ENCODE measurements at places on chromosomes 7 and 10.

DNA sequence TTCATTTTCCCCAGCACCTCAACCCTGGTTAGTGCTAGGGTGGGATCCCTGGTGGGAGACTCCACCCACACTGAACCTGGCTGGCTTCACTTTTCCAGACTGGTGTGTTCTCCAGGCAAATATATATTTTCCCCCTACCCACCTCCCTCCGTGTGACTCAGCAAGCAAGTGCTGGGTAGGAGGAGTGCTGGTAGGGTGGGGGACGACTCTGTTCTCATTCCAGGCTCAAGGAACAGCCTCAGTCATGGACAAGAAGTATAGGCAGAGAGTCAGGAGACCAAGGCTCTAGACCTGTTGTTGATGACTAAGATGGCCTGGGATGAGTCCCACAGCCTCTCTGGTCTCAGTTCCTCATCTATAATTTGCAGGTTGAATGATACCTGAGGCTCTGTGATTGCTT, 328.1 kb downstream of the KCNMA1 start:
- no peak for DNase-seq

DNA sequence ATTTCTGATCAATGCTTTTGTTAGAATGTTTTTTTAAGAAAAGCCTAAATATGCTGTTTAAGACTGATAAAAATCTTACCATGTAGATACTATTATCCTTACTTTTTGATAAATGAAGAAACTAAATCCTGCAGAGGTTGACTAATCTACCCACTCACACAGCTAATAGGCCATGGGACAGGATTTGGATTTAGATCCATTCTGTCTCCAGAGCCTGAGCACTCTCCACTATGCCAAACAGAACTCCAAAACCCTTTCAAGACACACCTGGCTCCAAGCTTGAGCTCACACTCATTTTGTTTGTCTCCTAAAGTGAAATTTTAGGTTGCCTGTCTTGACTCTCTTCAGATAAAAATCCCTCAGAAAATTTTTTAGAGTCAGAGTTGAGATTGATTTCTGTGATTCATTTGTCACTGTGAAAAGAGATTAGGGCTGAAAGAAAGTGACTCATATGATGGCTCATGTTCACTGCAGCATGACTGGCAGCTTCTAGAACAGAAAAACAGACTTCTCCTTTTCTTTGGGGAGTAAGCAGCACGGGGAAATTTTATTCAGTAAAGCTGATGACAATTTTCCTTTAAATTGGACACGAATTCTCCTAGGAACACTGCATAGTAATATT, 132.3 kb upstream of the POT1 start:
- DNase-seq = no peak

DNA sequence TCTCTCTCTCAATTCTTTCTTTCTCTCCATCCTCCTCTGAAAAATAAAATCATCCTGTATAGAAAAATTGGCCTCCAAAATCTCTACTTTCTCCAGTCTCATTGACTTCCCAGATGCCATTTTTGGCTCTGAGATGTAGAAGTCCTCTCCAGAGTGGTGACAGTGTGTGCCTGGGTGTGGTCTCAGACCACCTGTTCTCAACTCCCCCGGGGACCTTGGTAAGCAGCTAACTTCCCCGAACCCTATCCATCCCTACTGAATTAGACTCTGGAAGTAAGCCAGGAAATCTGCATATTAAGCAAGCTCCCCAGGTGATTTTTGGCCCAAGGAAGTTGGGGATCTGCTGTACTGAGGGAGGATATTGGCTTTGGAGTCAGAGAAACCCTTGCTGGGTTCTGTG, 120.5 kb downstream of the WDR11 start:
- no peak for DNase-seq

- no peak for DNase-seq
Observed at GRCh38 chr7:99124236-99124635, 19.7 kb downstream of the SMURF1 start.

- DNase-seq = no peak
Observed at GRCh38 chr10:99537086-99537988, 4.6 kb downstream of the NKX2-3 start.

- no peak for DNase-seq
Observed at GRCh38 chr10:24333736-24334135, 124.8 kb downstream of the KIAA1217 start.

DNA sequence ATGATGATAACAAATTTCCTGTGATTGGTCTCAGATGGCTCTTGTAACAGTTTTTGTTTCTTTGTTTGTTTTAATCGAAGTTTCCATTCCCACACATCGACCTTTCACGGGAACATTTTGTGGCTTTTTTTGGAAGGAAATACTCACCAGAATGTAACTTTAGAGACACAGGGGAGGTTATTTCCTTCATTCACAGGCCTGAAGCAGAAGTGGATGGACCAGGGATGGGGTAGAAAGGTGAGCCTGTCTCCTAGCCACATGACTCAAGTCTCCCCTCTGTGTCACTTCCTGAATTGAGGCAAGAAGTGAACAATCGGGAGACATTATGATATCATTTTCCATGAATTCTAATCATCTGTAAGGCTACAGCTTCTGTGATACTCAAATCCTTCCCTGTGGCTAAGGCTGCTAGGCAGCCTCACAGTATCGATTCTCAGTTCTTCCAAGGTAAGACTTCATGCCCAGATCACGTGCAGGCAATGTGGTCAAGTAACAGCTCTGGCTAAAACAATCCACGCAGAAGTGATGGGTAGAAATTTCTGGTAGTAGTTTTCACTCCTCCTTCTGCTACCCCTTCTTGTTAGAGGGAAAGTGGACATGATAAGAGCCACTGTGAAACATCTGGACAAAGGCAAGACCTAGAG, 203.9 kb upstream of the NEBL start:
- no peak for DNase-seq

- peak; percentile 18 for DNase-seq
Observed at GRCh38 chr7:67913604-67914003, 917.0 kb downstream of the TYW1 start.

DNA sequence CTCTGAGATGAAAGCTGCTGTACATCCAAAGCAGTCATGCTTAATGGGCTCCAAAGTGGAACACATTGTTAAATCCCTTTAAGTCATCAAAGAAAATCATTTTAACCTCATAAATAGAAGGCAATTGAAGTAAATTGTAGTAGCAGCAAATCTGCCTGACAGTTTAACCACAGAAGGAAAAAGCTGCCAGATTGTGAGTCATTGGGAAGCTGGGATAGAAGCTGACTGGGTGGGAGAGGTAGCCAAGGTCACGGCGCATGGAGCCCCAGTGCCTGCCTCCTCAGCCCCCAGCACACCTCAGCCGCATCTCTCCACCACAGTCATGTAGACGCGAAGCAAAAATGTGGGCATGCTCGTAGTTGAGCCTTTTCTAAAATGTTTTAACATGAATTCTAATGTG, 44.0 kb downstream of the TARP start:
- no peak for DNase-seq

GRCh38 chr7:22639396-22639795, 87.6 kb upstream of the IL6 start:
- DNase-seq = no peak

DNA sequence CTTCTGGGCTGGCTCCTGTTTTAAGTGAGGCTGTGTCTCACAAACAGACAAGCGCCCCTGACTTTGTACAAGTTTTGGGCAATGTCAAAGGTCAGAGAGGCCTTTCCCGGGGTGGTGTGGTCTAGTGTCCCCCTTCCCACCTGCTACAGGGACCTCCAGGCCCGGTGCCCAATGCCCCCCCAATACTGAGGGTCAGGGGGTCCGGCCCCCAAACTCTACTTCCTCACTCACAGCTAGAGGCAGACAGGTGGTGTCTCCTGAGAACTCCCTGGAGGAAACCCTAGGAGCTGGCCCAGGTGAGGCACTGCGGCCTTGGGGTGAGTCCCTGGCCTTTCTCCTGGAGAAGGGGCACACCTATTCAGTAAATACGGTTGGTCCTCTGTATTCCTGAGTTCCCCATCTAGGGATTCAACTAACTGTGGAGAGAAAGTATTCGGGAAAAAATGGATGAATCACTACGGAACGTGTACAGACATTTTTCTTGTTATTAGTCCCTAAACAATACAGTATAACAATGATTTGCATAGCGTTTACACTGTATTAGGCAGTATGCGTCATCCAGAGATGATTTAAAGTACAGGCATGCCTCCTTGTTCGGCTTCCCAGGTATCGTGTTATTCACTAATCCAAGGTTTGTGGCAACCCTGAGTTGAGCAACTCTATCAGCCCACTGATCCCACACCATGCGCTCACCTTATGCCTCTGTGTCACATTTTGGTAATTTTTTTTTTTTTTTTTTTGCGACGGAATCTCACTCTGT, 308.1 kb downstream of the WDR37 start:
- no peak for DNase-seq

DNA sequence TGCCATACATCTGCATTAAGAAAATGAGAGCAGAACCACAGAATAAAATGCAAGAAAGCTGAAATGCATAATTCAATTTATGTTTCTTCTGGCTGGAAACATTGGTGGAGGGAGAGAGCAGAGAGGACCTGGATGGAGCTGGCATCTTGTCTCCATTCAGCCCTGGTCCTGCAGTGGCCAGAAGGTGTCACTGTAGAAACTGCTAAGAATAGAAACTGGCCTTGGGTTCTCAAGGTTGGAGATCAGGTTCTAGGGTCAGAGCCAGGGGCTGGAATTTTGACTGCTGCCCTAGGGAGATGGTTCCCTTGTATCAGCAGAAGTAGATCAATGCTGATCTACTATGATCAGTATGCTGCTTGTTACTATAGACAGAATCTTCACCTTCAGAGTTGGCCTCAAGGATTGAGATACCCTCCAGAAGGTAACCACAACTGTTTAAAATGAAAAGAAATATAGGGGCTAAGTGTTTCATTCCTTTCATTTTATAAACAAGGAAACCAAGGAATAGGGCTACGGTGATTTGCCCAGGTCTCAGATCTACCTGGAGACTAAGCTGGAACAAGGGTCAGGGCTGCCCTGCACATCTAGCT, 13.1 kb downstream of the TAS2R41 start:
- no peak for DNase-seq

GRCh38 chr7:38801786-38802185, 107.2 kb downstream of the VPS41 start:
- DNase-seq = no peak

GRCh38 chr7:40866601-40867000, 731.8 kb downstream of the SUGCT start:
- no peak for DNase-seq

GRCh38 chr7:91050677-91051076, 213.6 kb upstream of the FZD1 start:
- peak; percentile 67 for DNase-seq

DNA sequence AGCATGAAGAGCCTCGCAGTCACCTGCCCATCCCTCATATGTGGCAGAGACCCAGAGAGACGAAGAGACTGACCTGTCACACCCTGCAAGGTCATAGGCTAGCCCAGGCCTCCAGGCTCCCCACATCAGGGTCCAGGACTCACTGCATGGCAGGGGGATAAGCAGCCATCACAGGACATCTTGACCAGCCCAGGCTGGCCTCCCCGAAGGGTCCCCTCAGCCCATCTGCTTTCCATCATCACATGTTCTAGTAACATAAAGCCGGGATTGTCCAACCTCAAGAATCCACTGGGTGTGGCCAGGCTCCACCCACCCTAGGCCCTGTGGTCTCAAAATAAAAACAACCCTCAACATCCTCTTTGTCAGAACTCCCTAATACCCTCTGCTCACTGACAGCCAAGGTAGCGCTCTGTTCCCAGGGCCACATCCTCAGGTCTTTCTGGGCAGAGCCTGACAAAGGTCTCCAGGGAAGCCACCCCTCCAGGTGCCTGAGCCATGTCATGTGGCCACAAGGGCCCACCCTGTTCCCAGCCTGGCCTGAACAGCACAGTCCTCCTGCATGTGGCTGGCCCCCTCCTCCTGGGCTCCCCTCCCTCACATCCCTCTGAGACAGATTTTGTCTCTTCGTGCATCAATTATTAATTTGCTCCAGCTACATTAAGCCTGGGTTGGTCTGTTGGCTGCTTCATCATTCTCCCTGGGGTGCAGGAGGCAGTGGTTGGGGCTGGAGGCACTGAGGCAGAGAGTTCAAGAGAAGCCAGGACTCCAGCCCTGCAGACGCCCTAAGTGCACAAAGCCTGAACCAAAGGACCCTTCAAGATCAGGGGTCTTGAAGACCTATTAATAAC, 131.8 kb upstream of the UNC5B start:
- no peak for DNase-seq

GRCh38 chr7:50851891-50852290, 69.2 kb upstream of the GRB10 start:
- no peak for DNase-seq

- DNase-seq = no peak
Observed at GRCh38 chr7:57344957-57345356, 105.0 kb upstream of the ZNF716 start.

DNA sequence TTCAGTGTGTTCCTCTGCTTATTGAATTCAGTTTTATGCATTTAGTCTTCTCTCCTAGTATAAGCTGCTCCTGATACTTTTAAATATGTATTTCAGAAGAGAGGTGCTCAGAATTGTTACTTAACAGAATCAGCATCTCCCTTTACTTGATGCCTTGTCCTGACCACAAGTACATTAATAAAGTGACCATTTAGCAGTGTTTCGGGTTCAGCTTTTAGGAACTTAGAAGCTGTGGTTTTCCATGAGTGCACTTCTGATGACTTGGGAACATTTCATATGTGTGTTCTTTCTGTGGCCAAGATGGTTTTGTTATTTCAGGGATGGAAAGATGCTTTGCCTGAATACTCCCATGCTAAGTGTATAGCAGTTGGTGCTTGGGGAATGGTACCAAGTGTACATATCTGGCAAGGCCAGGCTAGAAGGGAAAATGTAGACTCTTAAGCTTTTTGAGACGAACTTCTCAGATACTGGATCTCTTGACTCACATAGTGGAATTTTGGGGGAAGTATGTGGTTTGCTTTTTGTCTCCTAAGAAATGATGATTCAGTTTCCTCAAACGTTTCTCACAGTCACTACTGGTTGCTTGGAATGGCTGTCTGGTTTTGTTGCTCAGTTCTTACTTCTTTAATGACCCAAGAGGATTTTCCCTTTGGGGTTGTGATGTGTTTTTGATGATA, 17.2 kb downstream of the SGPL1 start:
- DNase-seq = no peak

DNA sequence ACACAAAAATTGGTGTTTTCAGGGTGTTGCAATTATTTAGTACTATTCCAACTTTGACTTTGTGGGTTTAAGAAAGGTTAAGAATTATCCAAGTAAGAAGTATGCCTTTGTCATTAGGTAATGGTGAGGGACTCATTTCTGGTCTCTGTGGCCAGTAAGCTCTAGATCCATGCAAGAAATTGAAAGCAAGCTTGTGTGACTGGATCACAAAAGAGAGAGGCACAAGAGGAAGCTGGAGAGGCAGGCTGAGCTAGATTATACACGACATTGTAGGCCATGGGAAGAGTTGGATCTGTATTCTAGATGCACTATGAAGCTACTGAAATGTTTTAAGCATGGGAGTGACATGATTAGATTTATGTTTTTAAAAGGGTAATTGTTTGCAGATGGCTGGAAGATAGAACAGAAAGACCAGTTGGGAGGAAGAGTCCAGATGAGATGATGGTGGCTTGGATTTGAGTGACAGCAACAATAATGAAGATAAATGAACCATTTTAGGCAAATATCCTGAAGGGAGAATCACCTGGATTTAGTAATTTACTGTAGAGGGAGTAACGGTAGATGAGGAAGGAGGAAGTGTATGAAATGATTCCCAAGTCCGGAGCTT, 50.0 kb downstream of the CALD1 start:
- no peak for DNase-seq

Measured in MM.1S (cell line).